ENCODE measurements at places on chromosomes 1 and 21.

- no peak for DNase-seq
Measured at GRCh38 chr1:153770797-153771196, 4.4 kb upstream of the SLC27A3 start.

- DNase-seq, result no peak
Measured at GRCh38 chr1:212607206-212607912, 1.2 kb upstream of the ATF3 start.

GRCh38 chr1:234468580-234468979 is 10.4 kb downstream of the TARBP1 start:
- DNase-seq, result no peak

DNA sequence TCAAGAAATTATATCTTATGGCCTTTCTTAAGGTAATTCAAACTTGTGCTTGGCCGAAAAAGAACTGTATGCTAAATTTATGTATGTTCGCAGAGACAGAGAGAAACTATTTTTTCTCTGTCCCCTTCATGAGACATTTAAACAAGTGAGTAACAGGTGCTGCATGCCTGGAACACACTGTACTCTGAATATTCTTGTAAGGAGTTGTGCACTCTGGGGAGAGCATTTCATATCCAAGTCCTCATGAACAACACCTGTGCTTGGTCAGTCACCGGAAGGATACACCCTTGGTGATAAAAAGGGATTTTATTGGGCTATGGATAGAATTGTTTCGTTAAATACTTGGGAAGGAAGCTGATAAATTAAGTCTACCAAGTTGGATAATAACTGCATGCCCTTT is 220.8 kb upstream of the NRIP1 start:
- no peak for DNase-seq
